ENCODE measurements at places on chromosomes 7 and 10.

DNA sequence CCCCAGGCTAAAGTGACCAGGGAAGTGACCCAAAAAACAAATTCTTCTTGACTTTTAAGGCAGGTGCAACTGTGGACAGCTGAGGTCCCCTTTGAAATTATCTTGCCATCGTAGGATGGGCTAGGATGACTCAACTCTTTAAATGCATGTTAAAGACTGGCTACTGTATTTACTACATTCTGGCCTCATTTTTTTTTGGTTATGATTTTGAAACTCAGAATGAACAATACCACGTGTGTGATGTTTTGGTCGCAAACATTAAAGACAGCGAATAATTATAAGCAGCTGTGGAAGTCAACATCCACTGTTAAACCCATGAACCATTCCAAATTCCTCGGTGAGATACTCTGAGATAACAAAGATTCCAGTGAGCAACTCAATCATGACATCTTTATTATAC lies 1.2 kb upstream of the SLC13A4 start:
- no peak for DNase-seq

DNA sequence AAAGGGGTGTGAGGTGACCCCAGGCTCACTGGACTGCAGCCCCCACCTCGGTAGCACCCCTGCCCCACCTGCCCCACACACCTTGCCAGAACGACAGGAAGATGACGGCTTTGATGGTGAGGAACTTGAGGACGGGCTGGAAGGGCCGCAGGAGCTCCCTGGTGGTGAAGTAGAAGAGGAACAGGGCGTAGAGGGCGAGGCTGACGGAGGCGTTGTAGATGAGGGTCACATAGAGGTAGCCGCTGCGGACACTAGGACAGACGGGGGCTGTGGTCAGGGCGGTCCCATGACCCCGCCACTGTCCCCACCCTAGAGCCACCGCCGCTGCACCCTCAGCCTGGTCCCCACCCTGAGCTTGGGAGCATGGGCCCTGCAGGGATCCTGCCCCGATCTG lies 7.6 kb downstream of the TMEM184A start:
- DNase-seq = no peak

GRCh38 chr10:28276384-28276783 lies 26.5 kb downstream of the MPP7 start:
- DNase-seq = no peak

DNA sequence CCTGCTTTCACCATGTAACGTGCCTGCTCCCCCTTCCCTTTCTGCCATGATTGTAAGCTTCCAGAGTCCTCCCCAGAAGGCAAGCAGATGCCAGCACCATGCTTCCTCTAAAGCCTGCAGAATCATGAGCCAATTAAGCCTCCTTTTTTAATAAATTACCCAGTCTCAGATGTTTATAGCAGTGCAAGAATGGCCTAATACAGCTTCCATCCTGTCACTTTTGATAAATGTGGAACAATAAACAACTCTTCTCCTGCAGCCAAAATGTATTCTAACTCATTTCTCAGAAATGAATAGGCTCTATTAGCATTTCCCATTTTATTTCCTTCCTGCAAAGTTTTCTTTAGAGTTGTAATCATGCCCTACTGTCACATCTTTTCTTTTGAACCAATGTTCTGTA lies 43.4 kb downstream of the C7orf25 start:
- no peak for DNase-seq

DNA sequence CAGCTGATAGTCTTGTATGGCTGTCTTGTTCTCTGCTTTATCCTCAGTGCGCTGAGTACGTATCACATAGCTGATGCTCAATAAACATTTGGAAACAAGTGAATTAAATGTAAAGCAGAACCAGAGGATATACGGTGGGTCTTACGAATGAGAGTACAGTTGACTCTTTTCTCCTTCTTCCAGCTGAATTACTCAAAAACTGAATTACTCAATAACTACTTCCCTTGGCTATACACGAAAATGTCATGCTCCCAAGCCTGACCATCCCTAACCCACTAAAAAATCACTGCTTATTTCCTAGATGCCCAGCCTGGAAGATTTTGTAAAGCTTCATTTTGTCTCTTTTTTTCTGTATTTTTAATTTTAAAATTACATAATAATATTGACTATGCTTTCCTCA lies 3.2 kb upstream of the RSU1 start:
- no peak for DNase-seq

DNA sequence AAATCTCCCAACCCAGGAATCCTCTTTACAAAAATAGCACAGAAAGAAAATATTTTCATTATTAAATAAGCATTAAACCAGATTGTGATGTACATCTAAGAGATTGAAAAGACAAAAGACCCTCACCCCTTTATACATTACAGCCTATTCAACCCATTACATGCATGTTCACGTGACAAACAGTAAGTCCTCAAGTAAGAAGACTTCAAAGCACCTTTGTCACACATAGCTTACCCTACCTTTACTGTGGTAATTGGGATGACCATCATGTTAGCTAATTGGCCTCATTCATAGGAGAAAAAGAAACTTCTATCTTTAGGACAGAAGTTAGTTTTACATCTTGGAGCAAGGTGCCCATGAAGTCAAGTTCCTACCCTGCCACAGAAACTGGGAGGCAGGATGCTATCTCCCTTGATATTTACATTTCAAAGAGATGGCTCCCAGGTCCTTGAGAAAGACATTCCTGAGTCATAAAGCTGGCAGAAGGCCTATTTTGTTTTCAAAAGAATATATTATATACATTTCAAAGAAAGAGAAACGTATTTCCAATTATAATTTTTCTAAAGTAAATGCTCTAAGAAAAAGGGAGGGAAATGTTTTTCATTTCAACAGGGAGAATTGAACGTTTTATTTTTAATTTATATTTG lies 48.1 kb downstream of the GNAI1 start:
- DNase-seq = no peak

GRCh38 chr7:146755585-146755984 lies 639.0 kb downstream of the CNTNAP2 start:
- no peak for DNase-seq

DNA sequence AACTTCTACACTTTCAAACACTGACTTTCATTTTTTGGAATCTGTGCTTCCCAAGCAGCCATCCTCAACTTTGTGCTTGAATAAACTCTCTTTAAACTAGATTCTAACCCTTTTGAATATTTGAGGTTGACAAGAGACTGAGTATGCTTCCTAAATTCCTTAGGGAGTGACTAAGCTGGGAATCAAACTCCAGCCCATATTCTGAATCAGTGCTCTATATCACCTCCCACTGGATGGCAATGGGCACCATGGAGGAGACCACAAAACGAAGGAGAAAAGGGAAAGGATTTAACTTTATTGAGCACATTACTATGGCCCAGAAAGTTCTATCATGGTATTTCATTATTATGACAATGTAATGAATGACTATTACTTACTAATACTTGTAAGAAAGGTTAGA lies 17.2 kb upstream of the SLC26A4 start:
- no peak for DNase-seq

GRCh38 chr7:102859799-102860125 lies 53.0 kb upstream of the LRRC17 start:
- DNase-seq = no peak

DNA sequence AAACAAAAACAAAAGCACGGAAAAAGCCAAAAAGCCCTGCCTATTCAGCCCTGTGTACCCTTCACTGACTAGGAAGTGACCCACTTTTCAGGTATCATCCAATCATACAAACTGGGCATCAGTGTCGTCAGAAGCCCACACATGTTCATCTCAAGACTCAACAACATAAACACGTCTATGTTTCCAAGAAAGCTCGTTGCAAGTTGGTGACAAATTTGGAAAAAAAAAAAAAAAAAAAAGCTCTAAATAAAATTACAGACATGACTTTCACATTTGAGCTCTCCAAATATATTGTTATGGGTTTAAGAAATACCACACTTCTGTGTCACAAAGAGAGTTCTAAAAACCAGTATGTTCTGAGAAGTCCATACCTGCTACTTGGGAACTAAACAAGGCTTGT lies 204.7 kb upstream of the KLF14 start:
- DNase-seq = no peak

DNA sequence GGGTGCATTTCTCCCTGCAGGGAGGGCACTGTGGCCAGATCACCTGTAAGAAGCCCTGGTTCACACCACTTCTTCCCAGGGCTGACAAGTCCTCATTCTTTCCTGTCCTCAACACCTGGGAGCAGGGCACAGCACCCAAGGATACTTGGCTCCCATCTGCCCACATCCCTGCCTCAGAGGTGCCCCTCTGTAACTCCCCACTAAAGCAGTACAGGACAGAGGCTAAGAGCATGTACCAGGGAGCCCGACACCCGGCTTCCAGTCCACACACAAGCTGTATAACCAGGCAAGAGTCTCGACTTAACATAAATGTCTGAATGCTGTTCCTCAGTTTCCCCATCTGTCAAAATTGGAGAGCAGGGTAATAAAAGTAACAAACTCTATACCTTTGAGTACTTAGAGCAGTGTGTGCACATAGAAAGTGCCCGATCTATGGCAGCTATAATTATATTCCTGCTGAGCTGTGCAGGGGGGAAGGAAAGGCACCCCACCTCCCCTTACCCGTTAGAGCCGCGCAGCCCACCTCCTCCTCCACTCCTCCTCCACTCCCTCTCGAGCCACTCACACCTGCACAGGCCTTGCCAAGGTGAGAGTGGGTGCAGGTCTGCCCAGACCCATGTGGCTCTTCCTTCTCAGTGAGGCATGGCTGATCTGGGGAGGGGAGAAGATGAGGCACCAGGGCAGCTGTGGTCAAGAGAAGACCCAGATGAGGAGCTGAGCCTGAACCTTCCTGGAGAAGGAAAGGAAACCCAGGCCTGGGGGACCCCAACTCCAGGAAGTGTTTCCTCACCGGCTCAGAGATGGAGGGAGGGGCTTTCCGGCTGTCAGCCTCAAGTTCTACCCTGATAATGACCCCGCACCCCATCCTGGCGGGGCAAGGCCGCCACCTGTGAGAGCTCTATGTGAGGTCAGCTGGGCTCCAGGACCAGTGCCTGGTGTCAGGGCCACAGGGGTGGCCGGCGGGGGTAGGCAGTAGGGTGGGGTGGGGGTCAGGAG lies 22.6 kb downstream of the PODXL start:
- DNase-seq = no peak

- no peak for DNase-seq
These were observed 68.9 kb downstream of the C10orf143 start for GRCh38 chr10:130041451-130042371.

DNA sequence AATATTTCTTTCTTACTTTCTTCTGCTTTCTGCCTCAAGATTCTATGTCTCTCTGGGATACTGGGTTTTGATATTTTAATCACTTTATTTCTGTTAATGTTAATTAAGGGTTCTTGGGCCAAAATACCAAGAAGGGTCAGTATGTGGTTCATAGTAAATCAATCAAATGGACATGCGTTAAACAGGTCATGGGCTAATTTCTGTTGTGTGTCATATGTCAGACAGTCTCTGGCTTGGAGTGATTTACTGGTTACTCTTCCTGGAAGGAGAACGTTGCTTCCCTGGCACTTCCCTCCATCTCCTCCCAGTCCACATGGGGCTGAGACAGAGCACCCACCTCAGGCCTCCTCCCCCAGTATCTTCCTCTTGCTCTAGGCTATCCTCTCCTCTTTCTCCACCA lies 489.1 kb downstream of the SUGCT start:
- DNase-seq = no peak

- DNase-seq = no peak
These were observed 213.6 kb downstream of the DOCK4 start for GRCh38 chr7:111992601-111993000.

DNA sequence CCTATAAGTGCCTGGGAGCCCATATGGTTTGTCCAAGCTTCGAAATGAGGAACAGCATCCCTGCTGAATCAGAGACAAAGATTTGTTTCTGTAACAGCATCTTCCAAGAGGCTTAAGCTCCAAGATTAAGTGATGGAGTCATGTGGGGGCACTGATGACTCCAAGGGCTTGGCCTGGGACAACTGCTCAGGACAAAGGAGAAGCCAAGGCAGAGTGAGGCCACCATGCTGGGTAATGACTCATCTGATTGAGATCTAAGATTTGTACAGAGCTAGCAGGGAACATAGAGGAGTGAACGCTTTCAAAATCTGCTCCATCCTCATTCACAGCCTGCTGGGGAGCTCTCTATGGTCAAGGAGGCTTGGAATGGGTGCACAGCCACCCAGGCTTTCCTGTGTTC lies 49.3 kb downstream of the C10orf120 start:
- DNase-seq = no peak

DNA sequence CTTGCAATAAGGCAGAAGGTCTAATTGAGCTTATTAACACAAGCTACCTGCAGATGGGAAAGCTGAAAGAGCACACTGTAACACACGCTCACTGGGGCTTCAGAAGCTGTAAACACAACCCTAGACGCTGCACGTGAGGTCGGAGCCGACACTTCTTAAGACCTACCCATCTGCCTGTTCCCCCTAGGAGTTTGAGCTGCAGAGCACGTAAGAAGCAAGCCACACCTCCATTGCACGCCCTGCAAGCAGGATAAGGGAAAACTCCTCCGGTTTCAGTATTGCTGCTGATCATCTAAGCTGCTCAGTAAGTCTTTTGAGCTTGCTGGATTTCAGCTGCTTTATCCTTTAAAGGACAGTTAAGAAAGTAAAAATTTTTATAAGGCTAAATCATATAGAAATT lies 244.0 kb upstream of the ZWINT start:
- DNase-seq = no peak

DNA sequence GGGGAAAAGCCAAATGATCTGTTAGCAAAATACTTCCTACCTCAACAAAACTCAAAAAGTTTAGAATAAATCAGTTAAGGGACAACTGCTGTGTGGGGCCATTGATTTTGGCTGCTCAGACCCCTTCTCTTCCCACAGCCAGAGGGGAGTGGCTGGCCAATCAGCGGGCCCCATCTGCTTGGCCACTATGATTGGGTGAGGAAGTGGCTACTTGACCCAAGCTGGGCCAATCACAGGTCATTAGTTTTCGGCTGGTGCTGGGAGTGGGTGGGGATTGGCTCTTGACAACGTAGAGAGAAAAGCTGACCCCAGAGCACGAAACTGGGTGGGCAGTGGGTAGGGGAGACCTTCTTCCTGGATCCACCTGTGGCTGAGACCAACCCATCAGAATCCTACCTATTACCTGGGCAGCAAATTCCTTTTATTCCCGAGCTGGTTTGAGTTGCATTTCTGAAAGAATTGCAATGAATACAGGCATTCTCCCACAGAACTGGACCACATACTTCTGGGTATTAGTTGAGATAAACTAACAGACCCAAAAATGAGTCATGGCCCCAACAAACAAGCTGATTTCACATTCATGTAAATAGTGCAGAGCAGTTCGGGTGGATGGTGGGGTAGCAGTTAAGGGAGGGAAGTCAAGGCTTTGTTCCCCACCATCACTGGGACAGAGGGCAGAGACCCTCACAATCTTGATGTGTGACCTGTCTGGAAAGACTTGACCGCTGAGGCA lies 35.6 kb upstream of the HMX3 start:
- DNase-seq = no peak

- no peak for DNase-seq
These were observed 17.6 kb downstream of the PTN start for GRCh38 chr7:137325927-137326326.

DNA sequence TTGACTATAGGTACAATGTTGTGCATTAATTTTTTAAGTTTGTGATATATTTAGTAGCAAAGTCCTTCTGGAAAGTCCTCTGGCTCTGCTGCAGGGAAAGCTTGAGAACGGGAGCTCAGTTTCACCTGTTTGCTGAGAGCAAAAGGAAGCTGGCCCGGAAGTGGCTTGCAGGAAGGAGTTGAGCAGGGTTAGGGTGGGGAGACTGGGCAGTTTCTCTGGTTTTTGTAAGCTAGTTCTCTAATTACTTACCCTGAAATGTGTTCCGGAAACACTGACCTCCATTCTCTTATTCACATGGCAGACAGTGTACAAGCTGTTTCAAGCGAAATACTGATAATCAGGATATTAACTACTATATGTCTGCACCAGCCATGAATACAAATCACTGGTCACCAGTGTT lies 22.3 kb downstream of the MAP3K8 start:
- peak; percentile 59 for DNase-seq

Data from KG1 (cell line).